ENCODE measurements at places on chromosomes 1 and 21.

GRCh38 chr1:43772978-43773377 lies 65.6 kb downstream of the ST3GAL3 start:
- DNase-seq, result no peak

GRCh38 chr1:237748171-237748960 lies 142.4 kb downstream of the ZP4 start:
- DNase-seq, result no peak

DNA sequence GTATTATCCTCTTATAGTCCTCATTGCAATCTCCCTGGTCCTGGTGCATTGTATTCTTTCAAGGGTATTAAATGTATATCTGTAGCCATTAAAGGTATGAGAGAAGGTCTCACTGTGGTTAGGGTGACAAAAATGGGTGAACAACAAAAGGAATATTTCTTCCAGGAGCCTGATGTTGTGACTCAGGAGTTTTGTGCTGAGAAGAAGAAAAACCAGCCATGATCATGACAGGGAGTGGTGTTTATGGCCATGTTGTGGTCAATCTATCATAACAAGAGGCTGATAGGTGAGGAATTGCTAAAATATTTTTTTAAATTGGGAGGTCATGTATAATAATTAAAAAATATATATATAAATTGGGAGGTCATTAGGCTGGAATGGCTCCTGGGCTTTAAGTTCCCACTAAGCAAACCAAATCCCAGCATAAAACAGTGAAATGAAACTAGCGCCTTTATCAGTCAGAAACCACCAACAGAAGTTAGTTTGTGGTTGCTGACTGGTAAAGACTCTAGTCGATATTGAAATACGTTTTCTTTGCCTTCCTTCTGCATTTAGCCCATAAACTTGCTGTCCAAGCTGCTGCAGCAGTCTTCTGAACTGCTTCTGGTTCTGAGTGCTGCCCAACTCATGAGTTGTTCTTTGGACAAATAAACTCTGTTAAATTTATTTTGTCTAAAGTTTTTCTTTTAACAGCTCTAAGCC lies 60.3 kb downstream of the TBX19 start:
- no peak for DNase-seq

GRCh38 chr1:163069655-163070277 lies 605 bp downstream of the RGS4 start:
- DNase-seq, result no peak

DNA sequence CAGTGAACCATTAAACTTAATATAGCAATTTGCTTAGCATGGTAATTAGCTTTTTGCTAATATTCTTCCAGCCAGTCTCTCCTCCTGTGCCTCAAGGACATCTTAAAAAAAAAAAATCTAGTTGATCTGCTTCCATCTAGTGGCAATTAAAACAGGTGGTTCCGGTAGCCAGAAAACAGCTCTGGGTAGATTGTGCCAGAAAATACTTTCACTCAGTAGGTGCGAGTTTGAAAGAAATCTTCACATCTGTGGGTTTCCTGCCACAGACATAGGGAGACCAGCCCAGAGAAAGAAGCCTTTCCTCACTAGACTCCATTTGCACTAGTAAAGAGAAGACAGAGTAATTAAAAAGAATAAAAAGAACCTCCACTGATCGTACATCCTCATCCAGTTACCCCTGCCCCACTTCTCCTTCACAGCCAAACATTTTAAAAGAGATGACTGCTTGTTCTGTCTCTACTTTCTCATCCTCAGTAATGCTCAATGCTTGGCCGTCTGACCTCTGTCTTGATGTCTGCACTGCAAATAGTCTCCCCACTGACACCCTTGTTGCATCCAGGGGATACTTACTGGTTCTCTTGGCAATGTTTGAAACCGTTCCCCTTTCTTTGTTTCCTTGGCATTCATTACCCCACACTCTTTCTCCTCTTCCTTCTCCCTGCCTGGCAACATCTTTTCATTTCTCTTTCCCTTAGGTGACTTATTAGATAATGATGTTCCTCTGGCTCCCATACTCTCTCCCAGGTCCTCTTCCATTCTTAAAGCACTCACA lies 16.9 kb downstream of the SELL start:
- DNase-seq, result peak; percentile 66

DNA sequence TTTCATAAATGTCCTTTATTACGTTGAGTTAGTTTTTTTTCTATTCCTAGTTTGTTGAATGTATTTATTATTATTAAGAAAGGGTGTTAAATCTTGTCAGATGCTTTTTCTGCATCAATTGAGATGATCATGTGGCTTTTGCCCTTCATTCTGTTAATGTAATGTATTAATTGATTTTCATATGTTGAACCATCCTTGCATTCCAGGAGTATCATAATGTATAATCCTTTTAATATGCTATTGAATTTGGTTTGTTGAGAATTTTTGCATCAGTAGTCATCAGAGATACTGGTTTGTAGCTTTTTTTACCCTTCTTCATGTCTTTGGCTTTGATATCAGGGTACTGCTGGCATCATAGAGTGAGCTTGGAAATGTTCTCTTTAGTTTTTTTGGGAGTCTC lies 100.0 kb downstream of the POFUT2 start:
- DNase-seq, result no peak

DNA sequence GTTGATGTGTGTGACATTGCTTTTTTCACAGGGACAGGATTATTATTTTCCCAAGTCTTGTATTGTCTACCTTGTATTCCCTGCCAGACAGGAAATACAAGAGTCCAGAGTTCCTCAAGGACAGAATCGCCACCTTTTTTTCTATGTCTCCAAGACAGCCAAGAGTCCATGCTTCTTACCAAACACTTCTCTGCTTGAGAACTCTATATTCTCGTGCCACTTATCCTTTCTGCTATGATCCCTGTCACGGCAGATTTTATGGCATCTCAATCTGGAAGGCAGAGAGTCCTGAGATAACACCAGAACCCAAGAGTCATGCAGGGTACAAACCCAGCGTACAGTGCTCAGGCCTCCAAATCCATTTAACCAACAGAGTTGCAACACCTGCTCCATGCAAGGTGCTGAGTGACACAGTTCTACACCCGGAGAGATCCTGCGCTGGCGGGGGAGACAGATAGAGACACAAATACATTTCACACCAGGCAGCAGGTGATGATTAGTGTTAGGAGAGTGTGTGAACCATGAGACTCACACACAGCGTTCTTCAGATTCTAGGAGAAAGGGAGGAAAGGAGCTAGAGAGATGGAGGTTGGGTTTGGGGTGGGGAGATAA lies 107.6 kb downstream of the NAV1 start:
- DNase-seq, result no peak

DNA sequence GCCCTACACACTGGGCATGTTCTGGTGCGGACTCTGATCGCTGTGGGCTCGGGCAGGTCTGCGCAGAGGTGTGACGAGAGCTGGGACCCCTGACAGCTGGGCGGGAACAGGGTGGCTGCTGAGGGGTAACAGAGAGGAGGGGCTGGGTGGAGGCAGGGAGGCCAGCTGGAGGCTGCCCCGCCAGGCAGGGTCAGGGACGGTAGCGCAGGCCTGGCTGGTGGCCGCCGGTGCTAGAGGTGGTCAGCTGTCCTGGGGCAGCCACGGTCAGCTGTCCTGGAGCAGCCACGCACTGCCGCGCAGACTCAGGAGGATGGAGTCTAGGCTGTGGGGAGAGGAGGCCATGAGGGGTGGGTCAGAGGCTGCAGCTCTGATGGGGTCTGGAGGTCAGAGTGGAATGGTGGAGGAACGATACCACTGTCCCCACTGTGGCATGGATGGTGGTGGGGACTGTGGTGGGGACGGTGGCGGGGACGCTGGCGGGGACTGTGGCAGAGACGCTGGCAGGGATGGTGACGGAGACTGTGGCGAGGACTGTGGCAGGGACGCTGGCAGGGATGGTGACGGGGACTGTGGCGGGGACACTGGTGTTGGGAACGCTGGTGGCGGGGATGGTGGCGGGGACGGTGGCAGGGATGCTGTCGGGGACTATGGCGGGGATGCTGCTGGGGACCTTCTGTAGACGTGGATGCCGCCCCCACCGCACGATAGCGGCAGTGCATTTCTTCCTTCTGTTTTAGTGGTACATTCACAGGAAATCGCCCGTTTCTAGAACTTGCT lies 21.3 kb upstream of the LRRC3 start:
- no peak for DNase-seq

DNA sequence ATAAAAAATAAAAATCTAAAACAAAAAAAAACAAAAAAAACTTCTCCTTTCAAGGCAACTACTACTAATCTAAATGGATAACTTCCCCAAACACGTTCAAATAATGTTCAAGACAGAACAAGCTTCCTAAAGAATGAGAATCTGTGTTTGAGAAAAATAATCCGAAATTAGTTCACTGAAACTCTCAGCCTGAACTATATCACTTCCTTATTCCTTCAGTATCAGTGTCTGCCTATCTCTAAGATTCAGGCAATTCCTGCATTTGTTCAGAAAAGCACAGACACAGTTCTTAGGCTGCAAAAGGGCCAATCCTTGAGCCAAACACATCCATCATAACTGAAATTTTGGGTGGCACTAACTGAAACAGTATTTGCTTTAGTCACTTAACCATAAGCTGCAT lies 22.4 kb downstream of the DSTYK start:
- no peak for DNase-seq

GRCh38 chr1:167775178-167775577 lies 53.4 kb downstream of the MPZL1 start:
- no peak for DNase-seq

- no peak for DNase-seq
Observed at GRCh38 chr1:213984387-213985208, 3.2 kb upstream of the PROX1 start.

DNA sequence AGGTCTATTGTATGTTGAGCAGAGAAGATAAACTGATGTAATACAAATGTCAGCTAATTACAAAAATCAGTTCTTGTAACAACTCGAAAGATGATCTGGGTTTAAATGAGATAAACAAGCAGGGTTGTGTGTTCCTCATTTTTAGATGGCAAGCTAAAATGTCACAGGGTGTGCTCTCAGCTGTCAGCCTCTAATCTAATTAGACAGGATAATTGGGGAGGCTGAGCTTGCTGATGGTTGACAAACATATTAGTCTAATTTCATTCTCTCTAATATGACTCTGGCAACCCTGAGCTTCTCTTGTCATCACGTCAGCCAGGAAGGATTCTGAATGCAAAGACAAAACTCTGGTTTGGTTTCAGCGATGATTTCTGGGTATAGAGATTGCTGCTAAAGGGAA lies 335.3 kb upstream of the KAZN start:
- no peak for DNase-seq

DNA sequence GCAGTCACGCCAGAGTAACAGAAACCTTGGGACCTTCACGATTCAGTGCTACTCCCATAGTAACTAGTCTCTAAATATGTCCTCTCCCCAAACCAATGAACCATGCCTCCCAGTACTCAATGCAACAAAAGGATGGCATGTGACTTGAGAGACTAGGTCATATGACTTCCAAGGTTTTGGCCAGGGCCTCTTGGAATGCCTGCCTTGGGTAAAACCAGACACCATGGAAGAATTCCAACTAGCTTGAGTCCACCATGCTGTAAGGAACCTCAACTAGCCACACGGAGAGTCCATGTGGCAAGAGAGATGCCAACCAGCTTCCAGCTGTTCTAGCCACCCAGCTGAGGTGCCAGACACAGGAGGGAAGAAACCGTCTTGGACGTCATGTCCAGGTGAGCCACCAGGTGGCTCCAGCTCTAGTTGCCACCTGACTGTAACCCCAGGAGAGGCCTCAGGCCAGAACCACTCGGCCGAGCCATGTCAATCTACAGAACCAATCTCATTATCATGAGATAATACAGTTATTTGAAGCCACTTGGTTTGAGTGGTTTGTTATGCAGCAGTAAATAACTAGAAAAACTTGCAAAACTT lies 115.0 kb downstream of the SYF2 start:
- DNase-seq, result peak; percentile 23

DNA sequence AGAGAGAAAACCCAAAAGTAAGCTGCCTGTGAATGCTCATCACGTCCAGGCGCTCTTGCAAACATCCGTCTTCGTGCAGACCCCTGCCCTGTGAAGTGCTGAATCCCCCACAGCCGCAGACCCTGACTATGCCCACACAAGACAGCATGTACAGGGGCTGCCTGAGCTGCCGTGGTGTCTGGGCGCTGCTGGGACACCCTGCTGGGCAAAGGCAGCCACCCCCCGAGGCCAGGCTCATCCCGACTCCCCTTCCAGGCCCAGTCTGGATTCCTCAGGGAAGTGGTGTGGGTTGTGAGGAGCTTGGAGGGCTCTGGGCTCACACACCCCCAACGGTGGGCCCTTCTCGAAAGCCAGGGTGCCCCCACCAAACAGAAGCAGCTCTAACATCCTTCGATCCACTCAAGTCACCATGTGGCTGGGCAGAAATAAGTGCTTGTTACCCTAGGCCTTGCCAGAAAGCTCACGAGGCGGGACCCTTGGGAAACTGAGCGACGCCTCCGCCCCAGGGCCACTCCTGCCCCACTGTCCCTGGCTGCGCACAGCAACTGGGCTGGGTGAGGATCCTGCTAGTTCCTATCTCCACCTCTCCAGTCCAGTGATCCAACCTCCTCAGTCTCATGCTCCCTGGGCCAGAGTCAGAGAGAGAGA lies 4.8 kb upstream of the WNT9A start:
- DNase-seq, result no peak

DNA sequence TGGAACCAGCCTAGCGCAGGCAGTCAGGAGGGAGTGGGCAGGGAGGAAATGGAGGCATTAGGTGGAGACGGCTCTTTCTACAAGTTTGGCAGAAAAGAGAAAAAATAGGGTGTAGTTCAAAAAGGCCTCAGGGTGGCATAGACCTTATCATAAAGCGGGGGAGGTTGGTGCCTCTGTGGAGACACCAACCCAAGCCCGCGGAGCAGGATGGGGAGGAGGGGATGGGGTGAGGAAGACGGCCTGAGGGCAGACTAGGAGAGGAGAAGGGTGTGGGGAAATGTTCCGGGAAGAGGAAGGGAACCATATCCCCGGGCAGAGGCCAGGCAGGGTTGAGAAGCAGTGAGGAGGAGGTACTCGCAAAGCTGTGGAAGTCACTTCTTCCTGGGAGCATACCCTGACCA lies 17.4 kb upstream of the SHE start:
- DNase-seq, result no peak

DNA sequence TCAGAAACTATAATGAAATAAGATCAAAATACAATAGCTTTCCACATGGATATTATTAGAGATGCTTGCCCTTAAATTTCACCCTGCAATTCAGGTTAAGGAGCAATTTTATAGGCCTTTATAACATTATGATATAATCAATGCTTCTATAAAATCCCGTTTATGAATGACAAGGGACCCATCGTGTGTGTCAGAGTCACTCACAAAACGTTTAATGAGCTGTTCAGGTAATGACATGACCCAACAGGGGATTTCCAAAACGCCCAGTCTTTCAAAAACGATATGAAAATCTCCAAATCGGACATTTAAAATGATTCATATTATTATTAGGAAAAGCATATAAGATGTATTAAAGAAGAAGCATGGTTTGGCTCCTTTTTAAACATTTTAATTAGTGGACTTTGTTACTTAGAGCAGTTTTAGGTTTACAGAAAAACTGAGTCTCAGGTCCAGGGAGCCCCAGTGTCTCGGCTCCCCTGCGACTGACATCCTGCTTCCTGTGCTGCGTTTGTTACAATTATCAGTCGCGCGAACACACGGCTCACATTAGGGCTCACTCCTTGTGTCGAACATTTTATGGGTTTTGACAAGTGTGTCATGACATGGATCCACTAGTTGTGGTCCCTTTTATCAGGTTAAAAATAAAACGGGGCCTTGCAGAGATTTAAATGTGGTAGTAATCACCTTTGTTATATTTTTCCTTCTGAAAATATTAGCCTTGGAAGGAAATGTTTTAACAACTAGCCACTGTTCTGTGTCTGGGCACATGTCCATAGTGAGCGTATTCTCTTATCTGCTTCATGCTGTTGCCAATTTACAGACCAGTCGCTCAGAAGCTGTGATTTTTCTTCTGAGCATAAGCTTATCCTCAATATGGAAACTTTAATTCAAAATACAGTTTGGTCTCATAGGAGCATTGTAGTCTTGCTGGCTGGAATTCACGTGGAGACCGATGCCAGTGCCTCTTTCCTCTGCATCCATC lies 52.0 kb upstream of the POFUT2 start:
- no peak for DNase-seq
